H54 (cell line): ENCODE measurements at places on chromosomes 12 and 14.

DNA sequence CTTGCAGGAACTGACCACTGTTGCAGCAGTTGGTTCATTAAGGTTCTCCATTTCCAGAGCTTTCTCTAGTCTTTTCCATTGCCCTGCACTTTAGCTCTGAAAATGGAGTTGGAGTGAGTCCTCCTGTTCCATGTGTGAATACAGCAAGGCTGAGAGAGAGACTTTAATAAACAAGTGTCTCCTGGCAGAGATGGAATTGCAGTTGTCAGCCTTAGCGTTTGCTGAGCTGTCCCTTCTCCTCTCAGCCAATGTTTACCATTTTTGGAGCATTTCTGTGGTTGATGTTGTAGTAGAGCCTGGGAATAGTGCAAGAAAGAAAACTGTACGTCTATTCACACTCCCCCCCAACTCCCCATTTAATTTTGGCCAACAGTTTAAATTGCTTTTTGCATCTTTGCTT, 7.5 kb upstream of the MANSC4 start:
- no peak for DNase-seq

DNA sequence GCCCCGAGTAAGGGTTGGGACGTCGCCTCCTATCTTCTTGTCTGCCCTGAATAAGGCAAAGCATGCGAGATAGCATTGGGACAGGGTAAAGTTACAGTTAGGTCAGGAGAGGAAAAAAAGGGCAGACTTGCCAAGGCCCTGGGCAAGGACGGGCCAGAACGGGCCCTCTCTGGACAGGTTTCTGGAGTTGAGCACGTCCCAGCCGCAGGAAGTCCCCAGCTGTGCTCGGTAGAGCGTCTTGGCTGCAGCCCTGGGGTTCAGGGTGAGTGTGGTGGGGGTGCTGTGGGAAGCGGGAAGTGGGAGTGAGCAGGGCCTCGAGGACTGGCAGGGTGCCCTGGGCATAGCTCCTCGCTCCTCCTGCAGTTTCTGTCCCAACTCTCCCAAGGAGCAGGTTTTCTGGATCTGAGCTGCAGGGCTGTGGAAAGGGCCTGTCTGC, 5.4 kb downstream of the RPS6KL1 start:
- DNase-seq = no peak

DNA sequence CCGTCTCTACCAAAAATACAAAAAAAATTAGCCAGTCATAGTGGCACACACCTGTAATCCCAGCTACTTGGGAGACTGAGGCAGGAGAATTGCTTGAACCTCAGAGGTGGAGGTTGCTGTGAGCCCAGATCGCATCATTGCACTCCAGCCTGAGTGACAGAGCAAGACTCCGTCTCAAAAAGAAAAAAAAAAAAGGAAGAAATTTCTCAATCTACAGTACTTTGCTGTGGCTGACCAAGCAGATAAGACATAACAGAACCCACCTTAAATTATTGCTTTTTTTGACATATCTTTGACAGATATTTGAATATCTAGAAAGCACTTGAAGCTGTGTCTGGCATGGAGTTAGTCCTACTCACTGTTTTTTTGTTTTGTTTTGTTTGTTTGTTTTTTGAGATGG, 34.9 kb upstream of the HNF1A start:
- no peak for DNase-seq

- no peak for DNase-seq
These were observed 171.6 kb upstream of the PDE3A start for GRCh38 chr12:20196767-20197166.

GRCh38 chr12:42284876-42285275, 41.0 kb downstream of the ZCRB1 start:
- DNase-seq = no peak

DNA sequence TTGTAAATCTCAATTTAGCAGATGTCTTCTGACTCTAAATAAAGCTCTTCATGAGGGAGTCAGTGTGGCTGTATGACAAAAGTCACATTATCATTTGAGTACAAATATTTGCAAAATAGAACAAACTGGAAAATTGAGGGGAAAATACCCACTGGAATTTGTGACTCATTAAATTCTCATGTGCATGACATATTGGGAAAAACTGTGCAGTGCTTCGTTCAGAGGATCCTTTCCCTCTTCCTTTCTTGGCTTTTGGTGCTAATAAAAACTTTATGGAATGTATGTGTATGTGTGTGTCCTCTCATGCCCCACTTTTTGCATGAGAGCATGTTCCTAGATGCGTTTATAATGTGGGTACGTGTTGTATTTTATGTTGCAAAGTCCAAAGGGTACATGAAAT, 267.8 kb downstream of the KTN1 start:
- DNase-seq = no peak

DNA sequence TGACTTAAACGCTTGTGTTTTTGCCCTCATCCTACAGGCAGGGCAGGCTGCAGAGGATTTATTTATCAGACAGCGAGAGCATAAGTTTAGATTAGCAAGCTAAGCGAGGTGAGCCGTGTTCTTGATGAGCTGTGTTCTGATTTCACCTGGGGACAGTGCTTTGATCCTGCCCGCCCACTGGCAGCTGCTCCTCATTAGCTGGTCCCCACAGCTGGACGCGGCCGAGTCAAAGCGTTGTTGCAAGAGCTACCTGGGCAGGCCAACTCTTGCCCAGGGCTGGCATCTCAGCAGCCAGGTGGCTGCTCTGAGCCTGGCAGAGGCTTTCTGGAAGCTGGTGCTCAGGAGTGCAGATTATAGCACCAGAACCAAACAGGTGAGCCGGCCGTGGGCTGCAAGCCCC, 46.8 kb upstream of the BEGAIN start:
- no peak for DNase-seq

DNA sequence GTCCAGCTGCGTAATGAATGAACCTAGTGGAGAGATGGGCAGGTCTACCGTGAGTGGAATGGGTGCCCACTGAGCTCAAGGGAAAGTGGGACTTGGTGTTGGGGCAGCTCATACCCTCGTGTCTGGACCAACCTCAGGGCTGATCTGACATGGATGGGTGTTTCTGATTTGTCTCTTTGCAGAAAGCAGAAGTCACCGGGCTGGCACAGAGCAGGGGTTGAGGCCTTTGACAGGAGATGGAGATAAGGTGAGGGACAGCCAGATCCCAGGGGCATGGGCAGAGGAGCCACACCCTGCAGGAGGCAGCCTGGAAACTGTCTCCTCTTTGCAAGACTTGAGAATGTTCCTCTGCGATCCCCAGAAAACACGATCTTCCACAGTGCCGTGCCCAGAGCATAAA, 20.9 kb upstream of the PPP1CC start:
- DNase-seq = no peak

DNA sequence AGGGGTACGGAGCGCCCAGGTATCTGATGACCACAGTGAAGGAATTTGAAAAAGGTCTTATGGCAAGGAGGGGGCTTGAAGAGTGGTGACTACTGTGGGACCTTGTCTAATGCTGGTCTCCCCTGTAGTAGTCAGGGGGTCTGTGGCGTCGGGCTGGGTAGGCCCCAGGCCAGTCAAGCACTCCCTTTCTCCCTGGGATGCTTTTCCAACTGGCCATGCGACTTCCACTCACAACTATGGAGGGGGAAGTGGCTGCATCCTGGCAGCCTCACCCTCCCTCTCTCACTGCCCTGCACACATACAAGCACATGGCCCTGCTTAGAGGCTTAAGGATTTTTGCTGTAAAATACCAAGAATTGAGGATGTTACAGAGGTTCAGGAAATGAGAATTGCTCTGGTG, 4.1 kb downstream of the TSPAN11 start:
- no peak for DNase-seq

- no peak for DNase-seq
These were observed 9.8 kb upstream of the GNPNAT1 start for GRCh38 chr14:52801014-52801712.

GRCh38 chr12:130164216-130164542, 1.9 kb downstream of the FZD10 start:
- no peak for DNase-seq

DNA sequence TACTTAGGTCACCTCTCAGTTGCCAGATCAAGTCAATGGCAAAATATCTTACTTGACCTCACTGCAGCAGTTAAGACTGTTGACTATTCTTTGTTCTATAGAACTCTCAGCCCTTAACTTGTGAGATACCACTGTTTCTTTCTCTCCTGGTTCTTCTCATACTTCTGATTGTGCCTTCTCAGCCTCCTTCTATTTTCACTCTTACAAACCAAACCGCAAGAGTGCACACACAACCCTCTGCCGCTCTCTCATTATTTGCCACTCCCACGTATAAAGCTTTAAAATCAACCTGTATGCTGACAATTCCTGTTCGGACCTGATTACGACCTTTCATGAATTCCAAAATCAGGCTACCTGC, 4.5 kb downstream of the E2F7 start:
- DNase-seq = no peak

- DNase-seq = peak; percentile 19
These were observed 23.9 kb downstream of the SCAF11 start for GRCh38 chr12:45966486-45966885.

DNA sequence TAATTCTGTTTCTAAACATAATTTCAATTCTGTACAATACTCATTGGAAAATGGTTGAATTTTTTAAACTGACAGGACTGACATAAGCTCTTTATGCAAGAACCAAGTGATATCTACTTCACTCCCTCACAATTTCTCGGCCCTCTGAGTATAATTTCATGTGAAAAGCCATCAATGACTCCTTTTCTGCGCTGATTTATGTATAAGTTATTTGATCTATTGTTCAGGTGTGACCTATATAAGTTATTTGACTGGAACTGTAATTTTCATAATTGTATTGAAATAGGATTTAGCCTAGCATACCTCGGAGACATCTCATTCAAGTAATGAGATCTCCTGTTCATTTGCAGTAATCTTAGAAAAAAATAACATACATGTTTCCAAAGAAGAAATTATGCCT, 184.4 kb downstream of the SYT1 start:
- DNase-seq = no peak

GRCh38 chr12:124604264-124604680, 36.9 kb upstream of the NCOR2 start:
- DNase-seq = no peak

DNA sequence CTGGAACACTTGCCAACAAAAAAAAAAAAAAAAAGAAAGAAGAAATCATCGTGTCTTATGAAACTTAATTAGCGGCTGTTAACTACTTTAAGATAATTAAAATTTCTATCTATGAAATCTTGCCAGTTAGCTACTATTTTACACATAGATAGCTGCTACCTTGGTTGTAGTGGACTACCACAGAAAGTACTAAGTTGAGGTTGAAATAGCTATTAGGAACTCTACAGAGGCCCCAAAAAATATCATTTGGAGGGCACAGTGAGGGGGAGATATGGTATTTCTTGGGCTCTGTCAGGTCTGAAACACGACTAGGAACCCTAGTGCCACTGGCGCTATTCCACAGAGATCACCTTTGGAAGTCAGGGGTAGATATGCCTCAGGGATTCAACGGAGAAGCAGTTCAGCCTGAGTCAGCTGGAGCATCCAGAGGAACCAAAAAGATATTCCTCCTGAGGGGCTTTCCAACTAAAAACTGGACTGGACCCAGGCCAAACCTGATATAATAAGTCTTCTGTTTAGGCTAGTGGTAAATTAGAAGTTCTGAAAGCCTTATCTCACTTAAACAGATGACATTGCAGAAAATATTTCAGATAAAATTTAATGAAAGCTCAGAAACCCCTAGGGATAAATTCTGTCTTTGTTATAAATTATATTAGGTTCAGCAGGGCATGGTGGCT, 126.1 kb downstream of the EPS8 start:
- DNase-seq = no peak

GRCh38 chr12:72081777-72082176, 143.1 kb downstream of the TPH2 start:
- DNase-seq = no peak

DNA sequence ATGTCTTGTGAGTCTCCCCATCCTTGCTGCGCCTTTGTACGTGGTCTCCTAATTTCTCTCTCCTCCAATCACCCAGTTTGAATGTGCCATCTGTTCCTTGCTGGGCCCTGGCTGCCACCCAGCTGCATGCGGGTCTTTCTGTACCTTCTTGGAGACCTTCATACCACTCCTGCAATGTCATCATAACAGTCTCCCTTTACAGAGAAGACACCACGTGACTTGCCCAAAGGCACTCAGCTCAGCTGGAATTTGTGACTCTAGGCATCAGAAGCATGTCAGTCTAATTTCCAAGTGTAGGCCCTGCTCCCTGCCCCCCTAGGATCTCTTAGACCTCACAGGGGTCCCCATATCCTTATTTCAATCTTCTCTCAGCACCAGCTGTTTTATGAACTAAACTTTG, 284.2 kb downstream of the TTC8 start:
- no peak for DNase-seq

DNA sequence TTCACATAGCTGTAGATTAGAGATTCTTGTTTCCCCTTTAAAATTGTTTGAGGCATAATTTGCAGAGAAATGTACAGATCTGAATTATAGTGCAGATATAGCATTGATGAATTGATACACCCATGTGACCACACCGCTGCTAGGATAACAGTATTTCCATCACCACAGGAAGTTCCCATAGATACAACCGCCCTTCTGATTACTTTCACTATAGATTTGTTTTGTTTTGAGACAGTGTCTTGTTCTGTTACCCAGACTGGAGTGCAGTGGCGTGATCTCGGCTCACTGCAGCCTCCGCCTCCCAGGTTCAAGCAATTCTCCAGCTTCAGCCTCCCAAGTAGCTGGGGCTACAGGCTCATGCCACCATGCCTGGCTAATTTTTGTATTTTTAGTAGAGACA, 8.8 kb upstream of the ASPG start:
- no peak for DNase-seq

DNA sequence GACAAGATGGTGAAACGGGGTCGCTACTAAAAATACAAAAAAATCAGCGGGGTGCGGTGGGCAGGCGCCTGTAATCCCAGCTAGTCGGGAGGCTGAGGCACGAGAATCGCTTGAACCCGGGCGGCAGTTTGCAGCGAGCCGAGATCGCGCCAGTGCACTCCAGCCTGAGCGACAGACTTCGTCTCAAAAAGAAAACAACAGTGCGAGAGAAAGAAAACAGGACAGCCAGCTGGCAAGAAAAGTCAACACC, 633 bp upstream of the RNU4-2 start:
- DNase-seq = no peak

DNA sequence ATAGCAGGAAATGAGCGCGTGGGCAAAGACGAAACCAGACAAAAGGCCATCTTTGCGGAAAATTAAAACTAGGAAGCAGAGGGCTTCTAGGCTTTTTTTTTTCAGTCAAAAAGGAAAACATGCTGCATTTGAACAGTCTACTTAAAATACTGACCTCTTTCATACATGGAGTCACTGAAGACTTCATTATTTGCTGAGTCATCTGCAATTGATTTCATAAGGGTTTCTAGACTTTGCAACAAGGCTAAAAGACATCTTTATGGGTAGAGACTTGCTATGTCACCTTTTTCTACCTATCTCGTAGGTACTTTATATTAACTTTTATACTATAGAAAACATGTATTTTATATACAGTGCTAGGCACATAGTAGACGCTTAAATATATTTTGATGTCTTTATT, 238.4 kb downstream of the TMEM132D start:
- DNase-seq = no peak
